ENCODE measurements at places on chromosomes 12 and 14.

- DNase-seq: no peak
Measured at GRCh38 chr14:61106959-61107641, 126.1 kb downstream of the SLC38A6 start.

DNA sequence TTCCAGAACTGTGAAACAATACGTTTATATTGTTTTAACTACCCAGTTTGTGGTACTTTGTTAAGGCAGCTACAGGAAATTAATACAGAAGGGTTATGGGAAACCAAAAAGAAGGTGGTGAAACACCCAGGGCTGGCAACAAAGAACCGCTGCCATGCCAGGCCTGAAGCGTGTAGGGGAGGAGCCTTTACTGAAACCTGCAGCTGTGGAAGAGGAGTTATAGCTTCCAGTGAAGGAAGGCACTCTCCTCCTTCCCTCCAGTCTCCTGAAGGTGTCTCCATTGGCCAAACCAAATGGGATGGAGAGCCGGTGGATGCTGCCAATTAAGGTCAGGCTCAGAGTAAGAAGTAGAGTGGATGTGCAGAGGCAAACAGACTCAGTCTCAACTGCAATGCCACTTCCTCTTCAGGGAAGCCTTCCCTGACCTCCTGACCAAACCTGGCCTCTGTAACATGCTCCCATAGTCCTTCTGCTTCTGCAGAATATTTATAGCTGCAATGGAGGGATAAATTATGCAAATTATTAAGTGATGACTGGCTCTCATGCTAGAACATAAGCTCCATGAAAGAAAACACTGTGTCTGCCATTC lies 168.3 kb downstream of the DAD1 start:
- DNase-seq: no peak

DNA sequence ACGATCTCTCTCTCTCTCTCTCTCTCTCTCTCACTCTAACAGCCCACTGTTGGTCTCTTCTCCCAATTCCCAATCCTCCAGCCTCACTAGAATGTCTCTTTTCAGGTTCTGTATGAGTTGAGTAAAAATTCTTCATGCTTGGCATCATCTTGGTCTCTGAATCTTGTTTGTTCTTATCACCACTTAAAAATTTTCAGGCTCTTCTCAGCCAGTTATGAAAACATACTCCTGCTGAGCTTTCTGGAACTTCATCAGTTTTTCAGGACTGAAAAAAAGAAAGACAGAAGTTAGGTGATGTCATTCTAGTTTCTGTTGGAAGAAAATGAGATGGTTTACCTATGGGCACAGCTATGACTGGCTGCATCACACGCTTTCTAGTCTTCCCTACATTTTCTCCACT lies 11.5 kb upstream of the IL22 start:
- no peak for DNase-seq

DNA sequence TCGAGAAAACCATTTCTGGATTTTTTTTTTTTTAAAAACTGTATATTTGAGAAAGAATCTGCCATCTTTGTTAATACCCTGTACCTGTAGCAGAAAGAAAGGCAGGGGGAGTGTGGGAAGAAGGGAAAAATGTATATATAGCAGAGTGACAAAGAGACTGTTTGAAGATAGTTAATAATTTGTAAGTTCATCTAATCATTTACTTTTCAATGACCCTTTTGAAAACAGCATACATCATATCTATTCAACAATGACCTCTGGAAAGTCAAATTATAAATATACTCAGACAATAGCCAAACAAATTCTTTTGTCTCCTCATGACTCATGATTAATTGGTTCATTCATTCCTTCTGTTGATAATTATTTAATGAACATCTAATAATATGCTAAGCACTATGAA lies 10.9 kb upstream of the CPM start:
- DNase-seq: no peak

DNA sequence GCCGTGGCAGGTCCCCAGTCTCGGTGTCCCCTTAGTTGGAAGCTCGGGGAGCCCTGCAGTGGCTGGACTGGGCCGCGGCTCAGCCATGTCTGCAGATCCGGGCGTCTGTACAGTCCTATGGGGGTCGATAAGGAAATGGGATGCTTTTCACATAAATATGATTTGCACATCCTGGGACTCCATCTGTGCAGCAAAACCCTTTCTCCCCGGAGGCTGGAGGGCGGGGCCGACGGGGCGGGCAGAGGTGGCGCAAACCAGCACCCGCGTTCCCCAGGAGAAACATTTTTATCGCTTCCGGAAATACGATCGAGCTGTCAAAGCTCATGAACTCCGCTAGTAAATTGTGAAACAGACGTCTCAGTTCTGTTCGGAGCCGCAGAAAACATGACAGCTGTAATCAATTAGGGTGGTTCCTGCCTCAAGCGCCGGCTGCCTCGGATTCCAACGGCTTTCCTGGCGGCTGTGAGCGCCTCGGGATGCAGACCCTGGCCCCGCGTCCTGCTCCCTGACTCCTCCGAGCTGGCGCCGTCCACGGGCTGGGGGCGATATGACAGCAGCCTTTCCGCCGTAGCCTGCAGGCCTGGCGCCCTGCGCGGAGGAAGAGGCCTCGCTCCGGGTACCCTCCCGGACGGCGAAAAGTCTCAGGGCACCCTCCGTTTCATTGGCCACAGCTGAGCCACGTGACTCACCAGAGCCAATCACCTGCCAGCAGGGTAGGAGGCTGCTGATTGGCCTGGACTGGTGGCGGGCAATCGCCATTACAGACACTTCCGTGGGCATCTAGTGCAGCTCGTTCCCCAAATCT lies 23.0 kb downstream of the DIO3 start:
- no peak for DNase-seq

- no peak for DNase-seq
Measured at GRCh38 chr12:48794870-48795269, 6.0 kb upstream of the ADCY6 start.

- no peak for DNase-seq
Measured at GRCh38 chr12:12020762-12021161, 50.0 kb upstream of the BCL2L14 start.

DNA sequence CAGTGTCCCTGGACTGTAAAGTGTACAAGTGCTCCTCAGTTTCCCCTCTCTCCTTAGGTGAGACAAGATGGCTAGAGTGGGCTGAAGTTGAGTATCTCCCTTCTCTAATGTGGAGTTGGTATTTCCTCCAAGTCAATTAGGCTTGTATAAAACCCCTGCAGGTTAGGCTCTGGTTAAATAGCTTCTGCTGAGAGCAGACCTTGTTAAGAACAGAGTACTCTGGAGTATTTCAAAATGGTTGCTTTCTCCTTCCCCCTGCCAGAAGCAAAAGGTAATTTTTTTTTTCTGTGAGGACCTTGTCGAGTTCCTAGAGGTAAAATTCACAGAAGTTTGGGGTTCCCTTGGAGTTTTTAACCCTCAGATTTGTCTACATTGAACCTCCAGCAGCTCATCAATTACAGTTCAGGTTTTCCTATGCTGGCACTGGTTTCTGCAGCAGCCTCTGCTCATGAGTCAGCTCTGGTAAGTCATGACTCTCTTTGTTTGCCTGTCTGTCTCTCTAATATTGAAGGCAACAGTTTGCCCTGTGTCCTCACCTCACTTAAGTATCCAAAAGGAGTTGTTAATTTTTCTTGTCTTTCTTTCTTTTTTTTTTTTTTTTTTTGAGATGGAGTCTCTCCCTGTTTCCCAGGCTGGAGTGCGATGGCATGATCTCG lies 27.8 kb upstream of the GLIPR1 start:
- no peak for DNase-seq

- DNase-seq: no peak
Measured at GRCh38 chr12:29226616-29227015, 77.5 kb downstream of the FAR2 start.

GRCh38 chr12:28216016-28216415 lies 25.8 kb downstream of the CCDC91 start:
- DNase-seq: no peak

DNA sequence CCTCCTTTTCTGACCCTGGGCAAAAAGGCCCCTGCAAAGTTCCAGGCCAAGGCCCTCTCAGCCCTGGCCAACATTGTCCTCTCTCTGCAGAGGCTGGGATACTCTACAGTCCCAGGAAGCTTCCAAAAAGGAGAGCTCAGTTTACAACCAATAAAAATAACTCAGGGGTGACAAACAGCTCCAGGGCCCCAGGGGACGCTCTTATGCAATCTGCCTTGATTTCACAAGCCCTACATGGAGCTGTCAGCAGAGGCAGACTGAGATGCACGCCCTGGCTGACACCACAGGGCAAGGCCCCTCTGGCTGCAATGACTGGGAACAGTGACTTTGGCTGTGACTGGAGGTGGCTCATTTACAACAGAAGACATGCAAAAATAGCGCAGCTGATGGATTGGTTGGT lies 129.0 kb upstream of the MED13L start:
- DNase-seq: no peak

- DNase-seq: no peak
Measured at GRCh38 chr12:105032703-105033357, 46.7 kb downstream of the NOPCHAP1 start.

GRCh38 chr14:95216008-95216407 lies 58.7 kb upstream of the DICER1 start:
- no peak for DNase-seq

DNA sequence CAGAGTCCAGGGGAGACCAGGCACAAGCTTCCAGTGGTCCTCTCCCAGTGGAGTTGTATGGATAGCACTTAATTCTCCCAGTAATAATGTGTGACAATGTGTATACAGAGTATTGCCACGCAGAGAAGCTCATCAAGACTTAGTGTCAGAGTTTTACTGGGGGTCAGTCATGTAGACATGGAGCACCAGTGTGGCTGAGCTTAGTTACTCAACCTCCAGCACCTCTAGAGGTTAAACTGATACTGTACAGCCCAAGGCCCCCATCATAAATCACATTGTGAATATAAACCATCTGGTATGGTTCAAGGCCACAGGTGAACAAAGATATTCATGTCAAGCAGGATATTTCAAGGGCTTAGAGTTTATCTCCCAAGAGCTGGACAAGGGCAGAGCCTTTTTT lies 378.1 kb upstream of the TMPO start:
- DNase-seq: no peak

DNA sequence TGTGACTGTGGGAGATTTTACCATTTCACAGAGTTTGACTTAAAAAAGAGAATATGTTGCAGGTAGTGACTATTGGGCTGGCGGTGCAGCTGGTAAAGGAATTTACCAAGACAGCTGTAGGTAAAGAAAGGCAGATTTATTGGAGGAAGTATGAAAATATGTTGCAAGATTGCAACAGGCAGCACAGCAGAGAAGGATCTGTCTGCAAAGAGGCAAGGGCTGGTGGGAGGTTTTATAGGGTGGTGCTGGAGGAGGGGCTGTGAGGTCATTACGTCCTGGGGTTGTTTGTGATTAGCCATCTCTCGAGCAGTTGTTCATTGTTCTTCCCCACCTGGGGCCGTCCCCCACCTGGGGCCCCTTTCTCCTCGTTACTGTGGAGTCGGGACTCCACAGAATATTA lies 62.1 kb downstream of the ACACB start:
- DNase-seq: no peak

GRCh38 chr12:96375841-96376604 lies 24.2 kb downstream of the CDK17 start:
- DNase-seq: no peak

GRCh38 chr12:8950702-8951478 lies 1.4 kb upstream of the M6PR start:
- no peak for DNase-seq

GRCh38 chr14:103444837-103445524 lies 59.8 kb downstream of the MARK3 start:
- no peak for DNase-seq

DNA sequence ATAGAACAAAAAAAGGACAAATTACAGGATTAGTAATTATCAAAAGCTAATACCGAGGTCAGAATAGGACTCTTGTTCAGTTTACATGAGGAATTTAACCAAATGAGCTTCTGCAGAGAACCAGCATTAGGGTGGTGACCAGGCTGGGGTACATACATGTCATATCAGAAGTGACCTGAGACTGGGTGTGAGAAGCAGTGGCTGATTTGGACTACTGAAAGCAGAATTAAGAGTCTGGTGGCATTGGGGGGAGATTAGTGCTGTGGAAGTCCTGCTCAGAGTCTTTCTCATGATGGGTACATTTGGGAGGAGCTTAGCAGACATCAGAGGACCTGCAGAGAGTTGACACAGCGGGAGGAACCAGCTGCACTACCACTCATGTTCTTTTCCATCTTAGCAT lies 21.7 kb downstream of the TRAF3 start:
- DNase-seq: no peak

DNA sequence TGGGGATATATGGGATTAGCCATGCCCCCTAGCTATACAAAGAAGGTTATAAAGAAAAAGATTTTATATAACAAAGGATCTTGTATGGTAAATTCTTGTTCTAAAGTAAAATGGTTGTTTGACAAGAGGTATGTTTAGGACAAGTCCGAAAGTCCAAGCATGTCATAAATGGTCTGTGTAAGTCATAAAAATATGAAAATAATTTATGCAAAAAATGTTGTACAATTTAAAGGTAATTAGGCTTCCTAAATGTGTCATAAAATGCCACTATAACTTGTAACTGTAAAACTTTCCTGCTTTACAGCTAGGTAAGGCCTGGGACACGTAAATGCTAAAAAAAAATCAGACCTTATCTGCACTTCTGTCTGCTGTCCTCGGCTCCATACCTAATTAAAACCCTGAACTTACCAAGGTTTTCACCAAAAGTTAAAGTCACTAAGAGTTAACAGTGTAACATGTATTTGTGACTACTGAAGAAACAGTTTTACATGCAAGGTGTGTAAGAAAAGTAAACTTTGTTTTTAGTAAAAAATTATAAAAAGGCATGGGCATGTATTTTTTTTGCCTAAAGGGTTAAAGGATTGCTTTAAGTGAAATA lies 110.0 kb upstream of the RESF1 start:
- no peak for DNase-seq

DNA sequence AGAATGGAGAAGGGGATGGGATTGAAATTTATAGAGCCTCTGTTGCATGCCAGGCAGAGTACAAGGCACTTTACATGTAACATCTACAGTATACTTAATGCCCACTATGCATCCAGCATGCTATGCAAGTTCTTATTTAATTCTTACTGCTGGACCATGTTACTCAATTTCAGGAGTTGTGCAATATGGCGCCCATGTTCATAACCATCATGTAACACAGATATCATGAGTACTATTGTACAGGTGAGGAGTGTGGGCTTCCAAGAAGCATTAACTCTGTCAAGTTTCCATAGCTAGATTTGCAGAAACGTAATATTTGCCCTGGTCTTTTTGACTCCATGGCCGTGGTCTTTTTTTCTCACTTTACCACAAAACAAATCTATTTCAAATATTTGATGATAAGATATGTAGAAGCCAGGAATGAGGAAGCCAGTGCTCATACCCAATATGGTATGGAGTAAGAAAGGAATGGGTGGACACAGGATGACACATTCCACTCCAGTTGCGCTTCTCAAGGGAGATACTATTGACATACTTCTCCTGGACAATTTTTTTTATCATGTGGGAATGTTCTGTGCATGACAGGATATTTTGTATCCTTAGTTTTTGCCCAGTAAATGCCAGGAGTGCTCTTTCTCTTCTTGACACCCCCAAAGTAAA lies 191.8 kb downstream of the C12orf75 start:
- DNase-seq: no peak

DNA sequence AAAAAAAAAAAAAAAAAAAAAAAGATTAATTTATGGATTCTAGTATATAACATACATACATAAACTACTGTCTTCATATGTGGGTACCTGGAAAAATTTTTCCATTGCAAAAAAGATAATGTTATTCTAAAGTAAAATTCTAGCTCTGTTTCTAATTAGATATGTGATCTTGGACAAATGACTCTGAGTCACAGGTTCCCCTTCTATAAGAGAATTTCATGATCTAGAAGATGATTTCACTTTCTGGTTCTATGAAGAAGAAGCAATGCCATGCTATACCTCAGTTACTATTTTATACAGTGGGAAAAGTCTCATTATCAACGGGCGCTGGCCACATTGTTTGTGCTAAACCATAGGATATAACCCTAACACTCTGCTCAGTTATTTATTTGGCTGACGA lies 351.3 kb downstream of the ZFP36L1 start:
- no peak for DNase-seq

- no peak for DNase-seq
Measured at GRCh38 chr12:72274931-72275330, 2.8 kb downstream of the TRHDE start.
